ENCODE measurements at places on chromosomes 13 and 19.

DNA sequence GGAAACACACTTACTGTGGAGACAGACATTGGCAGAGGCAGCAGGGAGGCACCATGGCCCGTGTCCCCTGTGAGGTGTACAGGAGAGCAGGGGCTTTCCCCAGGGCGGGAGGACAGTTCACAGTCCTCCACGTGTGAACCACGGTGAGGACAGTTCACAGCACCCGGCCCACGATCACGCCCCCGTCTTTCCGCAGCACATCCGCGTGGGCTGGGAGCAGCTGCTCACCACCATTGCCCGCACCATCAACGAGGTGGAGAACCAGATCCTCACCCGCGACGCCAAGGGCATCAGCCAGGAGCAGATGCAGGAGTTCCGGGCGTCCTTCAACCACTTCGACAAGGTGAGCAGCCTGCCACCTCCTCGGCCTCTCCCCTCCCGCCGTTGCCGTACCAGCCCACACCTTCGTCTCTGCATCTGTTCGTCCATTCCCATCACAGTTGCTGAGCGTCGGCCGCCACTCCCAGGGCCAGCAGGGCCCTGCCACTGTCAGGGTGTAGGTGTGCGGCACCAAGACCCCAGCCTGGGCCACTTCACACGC, 17.4 kb downstream of the CAPN12 start:
- DNase-seq: no peak

DNA sequence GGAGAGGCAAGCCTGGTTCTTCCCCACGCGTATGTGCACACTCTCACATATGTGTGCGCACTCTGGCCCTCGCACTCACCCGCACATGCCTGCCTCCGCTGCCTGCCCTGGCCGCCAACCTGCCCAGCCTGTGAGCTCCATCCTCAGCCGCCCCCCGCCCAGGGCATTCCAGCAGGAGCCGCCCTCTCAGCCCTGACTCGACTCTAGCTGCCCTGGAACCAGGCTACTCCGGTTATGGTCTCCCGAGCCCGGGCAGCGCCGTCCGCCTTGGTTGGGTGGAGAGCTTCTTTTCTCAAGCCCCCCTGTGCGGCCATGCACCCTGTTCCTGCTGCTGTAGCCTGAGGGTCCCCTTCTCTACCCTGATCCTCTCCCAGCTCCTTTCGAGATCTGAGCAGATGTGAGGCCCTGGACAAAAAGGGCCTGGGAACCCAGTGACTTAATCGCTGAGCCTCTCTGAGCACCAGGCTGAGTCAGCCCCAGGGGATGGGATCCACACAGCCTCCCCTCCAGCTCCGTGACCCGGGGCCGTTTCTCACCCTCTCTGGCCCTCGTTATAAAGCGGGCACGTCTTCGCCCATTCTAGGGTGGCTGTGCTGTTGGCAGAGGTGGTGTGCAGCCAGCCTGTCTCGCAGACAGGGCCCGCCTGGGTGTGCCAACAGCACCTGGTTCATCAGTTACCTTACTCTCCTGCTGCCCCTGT, 191.5 kb downstream of the TEX29 start:
- DNase-seq: no peak

DNA sequence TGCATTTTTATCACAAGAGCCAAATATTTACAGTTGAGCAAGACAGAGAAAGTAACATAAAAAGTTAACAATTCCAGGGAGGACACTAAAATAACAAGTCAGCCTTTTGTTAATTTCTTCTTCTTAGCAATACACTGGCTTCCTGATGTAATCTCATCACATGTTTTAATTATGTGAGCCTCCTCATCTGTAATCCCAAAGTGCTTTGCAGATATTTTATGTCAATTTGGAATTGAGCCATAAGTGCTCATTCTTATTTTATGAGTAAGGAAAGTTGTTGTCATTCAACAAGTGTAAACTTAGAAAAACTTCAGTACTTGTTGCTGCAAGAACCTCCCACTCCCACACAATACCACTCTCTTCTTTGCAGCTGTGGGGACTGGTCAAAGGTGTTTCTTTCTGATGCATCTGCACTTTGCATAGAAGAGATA, 223.6 kb downstream of the GPC6 start:
- DNase-seq: peak; percentile 13

DNA sequence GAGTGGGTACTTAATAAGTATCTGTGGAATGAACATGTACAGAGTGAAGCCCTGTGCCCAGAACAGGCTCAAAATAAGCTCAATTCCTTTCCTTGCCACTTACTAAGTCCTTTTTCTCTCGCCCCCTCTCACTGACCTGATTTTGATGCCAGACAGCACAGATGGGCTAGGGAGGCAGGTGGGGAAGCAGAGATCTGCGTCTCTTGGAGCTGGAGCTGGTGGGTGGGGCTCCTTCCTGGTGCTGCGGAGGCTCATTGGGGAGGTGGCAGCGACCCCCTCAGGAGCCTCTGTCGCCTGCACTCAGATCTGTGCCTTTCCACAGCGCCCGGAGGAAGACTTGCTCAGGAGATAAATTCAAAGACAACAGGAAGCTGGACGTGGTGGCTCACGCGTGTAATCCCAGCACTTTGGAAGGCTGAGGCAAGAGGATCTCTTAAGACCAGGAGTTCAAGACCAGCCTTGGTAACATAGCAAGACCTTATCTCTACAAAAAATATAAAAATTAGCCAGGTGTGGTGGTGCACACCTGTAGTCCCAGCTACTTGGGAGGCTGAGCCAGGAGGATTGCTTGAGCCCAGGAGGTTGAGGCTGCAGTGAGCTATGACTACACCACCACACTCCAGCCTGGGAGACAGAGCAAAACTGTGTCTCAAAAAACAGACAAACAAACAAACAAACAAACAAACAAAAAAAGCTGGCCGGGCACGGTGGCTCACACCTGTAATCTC, 14.6 kb downstream of the AKT2 start:
- DNase-seq: no peak

DNA sequence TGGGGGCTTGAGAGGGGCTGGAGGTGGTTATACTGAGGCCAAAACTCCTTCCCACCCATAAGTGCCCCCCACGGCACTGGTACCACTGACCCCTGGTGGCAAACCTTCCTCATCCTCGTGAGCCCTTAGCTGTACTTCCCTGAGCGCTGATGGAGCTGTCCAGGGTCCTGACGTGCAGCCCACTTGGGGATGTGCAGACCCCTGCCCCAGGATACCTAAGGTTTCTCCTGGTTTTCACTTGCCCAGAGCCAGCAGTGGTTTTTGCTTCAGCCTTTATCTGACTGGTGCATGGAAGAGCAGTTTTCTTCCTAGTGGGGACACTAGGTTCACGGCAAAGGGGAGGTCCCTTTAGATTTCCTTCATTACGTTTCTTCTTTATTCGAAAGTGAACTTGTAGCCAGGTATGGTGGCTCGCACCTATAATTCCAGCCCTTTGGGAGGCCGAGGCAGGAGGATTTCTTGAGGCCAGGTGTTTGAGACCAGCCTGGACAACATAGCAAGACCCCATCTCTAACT, 28.7 kb upstream of the KCTD15 start:
- no peak for DNase-seq

GRCh38 chr13:79485014-79485811, 4.3 kb downstream of the NDFIP2 start:
- DNase-seq: peak; percentile 94

GRCh38 chr13:114282041-114282670, 755 bp downstream of the UPF3A start:
- DNase-seq: peak; percentile 73

DNA sequence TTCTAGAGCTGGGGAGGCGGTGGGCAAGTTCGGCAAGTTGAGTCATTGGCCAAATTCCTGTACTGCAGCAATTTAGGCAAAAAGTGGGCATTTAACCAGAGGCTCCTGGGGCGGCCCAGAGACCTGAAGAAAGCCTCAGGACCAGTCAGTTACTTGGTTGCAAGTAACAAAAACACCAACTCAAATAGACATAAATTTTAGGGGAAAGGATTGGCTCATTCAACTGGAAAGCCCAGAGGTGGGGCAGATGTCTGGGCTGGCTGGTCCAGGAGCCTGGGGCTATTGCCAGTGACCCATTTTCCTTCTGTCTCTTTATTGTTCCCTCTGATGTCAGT, 97.1 kb downstream of the SIPA1L3 start:
- no peak for DNase-seq

GRCh38 chr13:112721198-112722104, 31.6 kb downstream of the ATP11A start:
- no peak for DNase-seq

- DNase-seq: no peak
Measured at GRCh38 chr13:63304497-63304896, 1888.8 kb upstream of the PCDH20 start.

- DNase-seq: peak; percentile 32
Measured at GRCh38 chr19:5006201-5006600, 37.3 kb downstream of the KDM4B start.

DNA sequence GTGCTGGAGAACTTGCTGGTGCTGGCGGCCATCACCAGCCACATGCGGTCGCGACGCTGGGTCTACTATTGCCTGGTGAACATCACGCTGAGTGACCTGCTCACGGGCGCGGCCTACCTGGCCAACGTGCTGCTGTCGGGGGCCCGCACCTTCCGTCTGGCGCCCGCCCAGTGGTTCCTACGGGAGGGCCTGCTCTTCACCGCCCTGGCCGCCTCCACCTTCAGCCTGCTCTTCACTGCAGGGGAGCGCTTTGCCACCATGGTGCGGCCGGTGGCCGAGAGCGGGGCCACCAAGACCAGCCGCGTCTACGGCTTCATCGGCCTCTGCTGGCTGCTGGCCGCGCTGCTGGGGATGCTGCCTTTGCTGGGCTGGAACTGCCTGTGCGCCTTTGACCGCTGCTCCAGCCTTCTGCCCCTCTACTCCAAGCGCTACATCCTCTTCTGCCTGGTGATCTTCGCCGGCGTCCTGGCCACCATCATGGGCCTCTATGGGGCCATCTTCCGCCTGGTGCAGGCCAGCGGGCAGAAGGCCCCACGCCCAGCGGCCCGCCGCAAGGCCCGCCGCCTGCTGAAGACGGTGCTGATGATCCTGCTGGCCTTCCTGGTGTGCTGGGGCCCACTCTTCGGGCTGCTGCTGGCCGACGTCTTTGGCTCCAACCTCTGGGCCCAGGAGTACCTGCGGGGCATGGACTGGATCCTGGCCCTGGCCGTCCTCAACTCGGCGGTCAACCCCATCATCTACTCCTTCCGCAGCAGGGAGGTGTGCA, 587 bp downstream of the S1PR4 start:
- no peak for DNase-seq

GRCh38 chr13:64239372-64239771, 2823.7 kb upstream of the PCDH20 start:
- peak; percentile 78 for DNase-seq

DNA sequence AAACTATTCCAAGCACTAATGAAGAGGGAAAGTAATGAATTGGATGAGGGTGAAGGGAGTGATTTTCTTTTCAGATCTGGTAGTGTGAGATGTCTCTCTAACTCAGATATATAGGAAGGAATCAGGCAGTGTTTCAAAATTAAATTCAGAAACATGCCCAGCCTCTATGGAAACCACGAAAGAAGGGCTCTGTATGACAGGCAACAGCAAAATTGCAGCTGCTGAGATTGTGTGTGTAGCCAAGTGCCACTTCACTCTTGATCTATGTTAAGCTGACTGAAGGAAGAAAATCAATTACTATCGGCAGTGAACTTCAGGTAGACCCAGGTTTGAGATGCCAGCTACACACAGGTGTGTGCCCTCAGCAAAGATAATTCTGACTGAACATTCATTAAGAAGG, 387.4 kb downstream of the PCDH9 start:
- no peak for DNase-seq

GRCh38 chr19:14363183-14364097, 17.8 kb upstream of the ADGRE5 start:
- peak; percentile 70 for DNase-seq
